GM12891 (cell line): ENCODE measurements at places on chromosomes 11 and 22.
A peak's percentile ranks its signal among the peaks of the same experiment; 100 is the strongest.

- no peak for DNase-seq
Observed at GRCh38 chr22:35230417-35230816, 26.9 kb upstream of the HMGXB4 start.

DNA sequence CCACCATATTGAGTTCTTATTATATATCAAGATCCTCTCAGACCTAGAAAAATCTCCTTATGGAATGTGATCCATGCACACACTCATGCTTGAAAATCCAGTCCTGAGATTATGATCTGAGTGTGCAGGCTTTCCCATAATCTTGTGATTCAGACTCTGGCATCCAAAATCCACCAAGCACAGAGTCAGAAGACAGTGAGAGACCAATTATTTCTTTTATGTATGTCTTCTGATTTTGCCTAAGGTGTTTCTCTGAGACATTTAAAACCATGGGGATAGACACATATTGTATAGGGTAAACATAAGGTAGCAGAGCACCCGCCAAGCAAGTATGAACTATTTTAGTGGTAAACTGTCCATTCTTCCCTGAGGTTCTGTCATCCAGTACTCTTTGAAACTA is 52.0 kb upstream of the MMP13 start:
- no peak for DNase-seq

- no peak for DNase-seq
Observed at GRCh38 chr11:117997823-117998579, 11.8 kb downstream of the IL10RA start.

GRCh38 chr22:44050766-44051355 is 26.8 kb downstream of the PARVB start:
- no peak for DNase-seq

GRCh38 chr11:16933756-16934603 is 80.2 kb downstream of the PLEKHA7 start:
- DNase-seq: no peak

- DNase-seq: no peak
Observed at GRCh38 chr11:120339394-120339890, 3.2 kb downstream of the ARHGEF12 start.

- no peak for DNase-seq
Observed at GRCh38 chr11:94599510-94599909, 32.3 kb downstream of the PIWIL4 start.

DNA sequence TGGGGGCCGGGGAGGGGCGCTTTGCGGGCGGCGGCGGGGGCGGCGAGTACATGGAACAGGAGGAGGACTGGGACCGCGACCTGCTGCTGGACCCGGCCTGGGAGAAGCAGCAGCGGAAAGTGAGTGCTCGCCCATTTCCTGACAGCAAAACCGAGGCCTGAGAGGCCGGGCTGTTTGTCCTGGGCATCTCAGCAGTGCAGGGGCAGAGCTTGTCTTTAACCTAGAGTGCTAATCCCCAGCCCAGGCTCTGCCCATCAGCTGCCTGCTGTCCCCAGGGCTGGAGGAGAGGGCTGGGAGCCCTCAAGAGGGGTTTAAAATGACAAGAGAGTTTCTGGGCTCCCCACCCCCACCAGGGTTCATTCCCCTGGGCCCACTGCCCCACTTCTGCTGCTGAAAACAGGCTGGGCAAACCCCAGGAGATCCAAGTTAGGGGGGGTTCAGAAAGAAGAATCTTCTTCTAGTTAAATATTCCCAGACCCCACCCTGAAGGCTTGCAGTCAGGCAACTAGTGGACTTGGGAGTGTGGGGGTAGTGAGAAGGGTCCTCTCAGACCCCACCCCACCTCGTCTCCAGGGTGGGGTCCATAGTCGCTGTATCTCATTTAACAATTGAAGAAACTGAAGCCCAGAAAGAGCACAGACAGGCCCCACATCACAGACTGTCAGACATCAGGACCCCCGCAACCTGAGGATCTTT is 411 bp downstream of the ACTN3 start:
- DNase-seq: no peak

GRCh38 chr22:26711205-26711963 is 54.0 kb downstream of the MIAT start:
- peak; percentile 37 for DNase-seq

- no peak for DNase-seq
Observed at GRCh38 chr11:116876656-116877055, 39.2 kb upstream of the APOA1 start.

DNA sequence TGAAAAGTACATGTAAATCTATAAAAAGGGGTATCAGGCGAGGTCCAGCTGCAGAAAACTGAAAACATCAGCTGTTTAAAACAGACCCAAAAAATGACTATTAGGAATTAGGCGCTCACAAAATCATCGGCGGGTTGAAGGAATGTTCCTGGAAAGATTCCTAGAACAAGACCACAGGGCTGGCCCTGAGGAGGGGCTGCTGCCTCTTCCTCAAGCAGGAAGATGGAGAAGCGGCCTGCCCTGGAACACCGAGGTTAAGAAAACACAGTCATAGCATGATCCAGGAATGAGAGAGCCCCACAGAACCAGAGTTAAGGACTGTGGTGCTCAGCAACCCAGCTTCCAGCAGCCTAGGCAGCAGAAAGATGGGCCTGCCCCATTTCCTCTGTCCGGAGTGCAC is 78.4 kb downstream of the C11orf91 start:
- no peak for DNase-seq

DNA sequence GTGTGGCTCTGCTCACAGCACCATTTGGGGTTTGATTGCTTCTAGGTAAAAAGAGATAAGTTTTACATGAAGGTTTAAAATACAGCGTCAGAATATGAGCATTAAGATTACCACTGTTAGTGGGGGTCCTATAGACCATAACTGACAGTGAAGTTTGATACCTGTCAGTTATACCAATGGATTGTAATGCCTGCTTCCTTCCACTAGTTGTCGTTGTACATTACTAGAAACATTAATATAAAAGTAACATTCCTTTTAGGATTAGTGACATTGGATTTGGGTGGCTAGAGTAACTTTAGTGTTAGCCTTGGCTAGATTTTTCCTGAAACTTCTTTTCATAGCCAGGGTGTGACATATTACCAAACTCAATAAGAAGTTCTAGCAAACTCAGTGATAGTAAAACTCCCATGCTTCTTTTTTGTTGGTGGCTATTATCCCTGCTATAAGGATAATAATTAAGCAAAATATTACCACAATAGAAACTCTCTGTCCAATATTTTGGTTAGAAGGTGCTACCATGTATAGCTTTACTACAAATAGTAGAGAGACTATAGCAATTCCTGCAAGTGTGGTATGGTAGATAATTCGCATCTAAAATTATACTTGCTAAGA is 57.1 kb downstream of the FAM181B start:
- DNase-seq: no peak

GRCh38 chr11:131654849-131655248 is 284.4 kb downstream of the NTM start:
- no peak for DNase-seq

- no peak for DNase-seq
Observed at GRCh38 chr11:36030731-36031281, 86.9 kb downstream of the LDLRAD3 start.

DNA sequence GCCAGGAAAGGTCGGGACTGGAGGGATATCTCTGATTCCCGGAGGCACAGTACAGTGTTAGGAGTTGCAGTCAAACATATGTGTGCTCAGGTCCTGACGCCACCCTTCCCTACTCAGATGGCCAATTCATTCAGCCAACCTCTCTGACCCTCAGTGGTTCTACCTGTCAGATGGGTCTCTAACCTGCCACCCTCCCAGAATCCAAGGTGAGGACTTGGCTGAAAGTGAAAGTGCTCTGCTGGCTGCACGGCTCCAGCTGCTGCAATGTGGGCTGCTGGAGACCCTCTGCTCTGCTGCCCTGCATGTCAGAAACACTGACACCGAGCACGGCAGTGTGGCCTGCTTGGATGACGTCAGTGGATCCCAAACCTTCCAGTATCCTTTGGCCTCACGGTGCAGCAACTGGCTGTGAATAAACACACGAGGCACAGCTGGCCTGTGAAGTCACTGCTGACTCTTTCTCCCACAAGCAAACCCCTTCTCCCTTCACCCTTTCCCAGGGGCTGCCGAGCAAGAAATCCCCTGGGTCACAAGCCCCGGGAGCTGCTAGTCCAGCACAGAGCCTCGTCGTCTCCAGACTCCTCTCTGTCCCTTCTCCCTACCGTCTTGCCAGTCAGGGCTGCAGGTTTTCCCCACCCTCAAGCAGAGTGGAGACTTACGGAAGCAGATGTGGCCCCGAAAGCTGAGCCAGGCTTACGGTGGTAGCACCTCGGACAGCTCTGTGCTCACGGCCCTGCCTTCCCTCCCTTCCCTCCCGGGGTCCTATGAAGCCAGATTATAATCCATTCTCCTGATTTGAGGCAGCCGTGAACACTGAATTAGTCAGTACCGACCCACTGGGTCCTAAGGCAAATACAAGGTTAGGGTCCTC is 24.3 kb downstream of the KIAA0930 start:
- DNase-seq: no peak

DNA sequence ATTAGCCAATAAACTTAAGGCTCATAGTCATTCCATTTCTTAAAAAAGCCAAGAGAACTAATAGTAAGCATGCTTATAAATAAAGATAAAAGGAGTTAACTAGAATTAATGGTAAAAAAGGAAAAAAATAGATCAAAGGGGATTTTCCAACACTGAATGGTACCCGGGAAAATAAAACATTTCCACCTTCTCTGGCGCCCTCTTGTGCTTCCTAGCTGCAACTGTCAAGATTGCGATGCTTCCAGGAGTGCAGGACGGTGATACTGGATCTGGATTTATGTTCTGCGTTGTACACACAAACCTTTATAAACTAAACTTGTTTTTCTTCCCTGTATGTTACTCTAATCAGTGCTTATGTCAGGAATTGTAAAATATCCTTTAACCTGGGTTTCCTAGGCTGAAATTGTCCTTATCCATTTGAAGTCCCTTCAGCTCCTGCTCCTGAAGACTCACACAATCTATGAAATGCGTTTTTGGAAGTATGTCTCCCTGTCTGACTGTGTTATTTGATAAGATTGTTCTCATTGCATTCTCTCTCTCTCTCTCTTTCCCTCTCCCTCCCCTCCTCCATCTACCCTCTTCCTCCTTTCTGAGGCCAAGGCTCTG is 9.6 kb upstream of the HTATIP2 start:
- no peak for DNase-seq
